ENCODE measurements at places on chromosomes 1 and 21.

GRCh38 chr1:226751214-226751613 is 12.1 kb upstream of the ITPKB start:
- no peak for DNase-seq

DNA sequence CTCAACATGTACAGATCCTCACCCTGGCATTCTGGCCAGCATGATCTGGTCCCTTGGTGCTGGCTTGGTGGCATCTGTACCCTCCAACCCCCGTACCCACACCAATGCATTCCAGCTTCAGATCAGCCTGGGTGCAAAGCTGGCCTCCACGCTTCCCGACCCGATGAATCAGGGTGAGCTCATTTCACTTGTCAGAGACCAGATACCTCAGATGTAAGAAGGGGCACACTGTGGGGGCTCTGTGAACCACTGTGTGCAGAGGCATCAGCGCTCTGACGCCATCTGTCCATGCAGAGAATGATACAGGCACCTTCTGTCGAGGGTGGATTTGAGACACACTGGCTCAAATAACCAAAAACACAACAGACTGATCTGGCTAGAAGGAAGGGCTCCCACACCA is 76.6 kb downstream of the DMRTB1 start:
- DNase-seq: no peak

GRCh38 chr1:232459087-232459486 is 170.8 kb downstream of the SIPA1L2 start:
- DNase-seq: no peak

- no peak for DNase-seq
Measured at GRCh38 chr1:101043776-101044175, 18.2 kb upstream of the DPH5 start.

DNA sequence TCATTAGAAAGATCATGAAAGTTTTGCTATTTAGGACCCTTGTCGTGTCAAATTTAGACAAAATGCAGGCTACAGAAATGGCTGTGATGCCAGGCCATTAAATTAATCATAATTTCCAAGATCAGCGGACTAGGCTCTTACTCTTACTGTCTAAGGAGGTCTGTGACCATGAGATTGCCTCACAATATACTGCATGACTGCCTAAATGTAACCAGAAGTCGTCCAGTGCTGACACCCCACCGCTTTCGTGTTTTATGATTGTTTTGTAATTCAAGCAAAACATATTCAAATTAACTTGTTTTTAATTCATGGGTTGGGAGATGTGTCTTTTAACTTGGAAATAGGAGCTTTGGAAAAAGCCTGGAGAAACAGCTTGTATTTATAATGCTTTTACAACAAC is 947.5 kb downstream of the BRINP3 start:
- DNase-seq: no peak

DNA sequence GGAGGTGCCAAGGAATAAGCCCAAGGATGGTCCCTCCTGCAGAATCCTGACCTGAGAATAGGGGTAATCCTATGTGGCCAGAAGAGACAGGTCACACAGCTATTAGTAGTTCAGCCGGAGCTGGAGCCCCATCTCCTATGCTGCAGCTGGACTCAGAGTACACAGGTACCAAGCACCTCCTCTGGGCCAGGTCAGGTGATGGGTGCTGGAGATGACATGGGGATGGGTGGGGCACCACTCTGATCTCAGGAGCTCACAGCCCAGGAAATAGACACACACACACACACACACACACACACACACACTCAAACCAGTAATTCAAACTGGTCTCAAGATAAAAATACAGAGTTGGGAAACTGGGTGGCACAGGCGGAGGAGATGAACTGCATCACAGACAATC is 54.2 kb upstream of the SSBP3 start:
- DNase-seq: no peak

GRCh38 chr1:193658691-193659090 is 472.3 kb upstream of the B3GALT2 start:
- no peak for DNase-seq

- no peak for DNase-seq
Measured at GRCh38 chr1:145990249-145990855, 6.0 kb downstream of the TXNIP start.
